G401 (cell line): ENCODE measurements at places on chromosomes 16 and 17.

GRCh38 chr17:75087182-75087557 is 584 bp upstream of the SLC16A5 start:
- DNase-seq: no peak

DNA sequence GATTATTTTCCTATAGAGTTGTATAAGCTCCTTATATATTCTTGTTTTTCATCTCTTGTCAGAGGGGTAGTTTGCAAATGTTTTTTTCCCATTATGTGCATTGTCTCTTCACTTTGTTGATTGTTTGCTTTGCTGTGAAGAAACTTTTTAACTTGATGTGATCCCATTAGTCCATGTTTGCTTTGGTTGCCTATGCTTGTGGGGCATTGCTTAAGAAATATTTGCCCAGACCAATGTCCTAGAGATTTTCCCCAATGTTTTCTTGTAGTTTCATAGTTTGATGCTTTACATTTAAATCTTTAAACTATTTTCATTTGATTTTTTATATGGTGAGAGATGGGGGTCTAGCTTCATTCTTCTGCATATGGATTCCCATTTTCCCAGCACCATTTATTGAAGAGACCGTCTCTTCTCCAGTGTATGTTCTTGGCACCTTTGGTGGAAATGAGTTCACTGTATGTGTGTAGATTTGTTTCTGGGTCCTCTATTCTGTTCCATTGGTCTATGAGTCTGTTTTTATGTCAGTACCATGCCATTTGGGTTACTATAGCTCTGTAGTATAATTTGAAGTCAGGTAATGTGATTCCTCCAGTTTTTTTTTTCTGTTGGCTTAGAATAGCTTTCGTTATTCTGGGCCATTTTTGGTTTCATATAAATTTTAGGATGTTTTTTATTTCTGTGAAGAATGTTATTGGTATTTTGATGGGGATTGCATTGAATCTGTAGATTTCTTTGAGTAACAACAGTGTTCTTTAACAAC is 165.8 kb downstream of the ABCA8 start:
- no peak for DNase-seq

- no peak for DNase-seq
These were observed 346.0 kb downstream of the PMP22 start for GRCh38 chr17:14919094-14919493.

- DNase-seq: no peak
These were observed 224.3 kb downstream of the HS3ST4 start for GRCh38 chr16:25916037-25916436.

- DNase-seq: no peak
These were observed 129.0 kb downstream of the SKAP1 start for GRCh38 chr17:48301002-48301401.

DNA sequence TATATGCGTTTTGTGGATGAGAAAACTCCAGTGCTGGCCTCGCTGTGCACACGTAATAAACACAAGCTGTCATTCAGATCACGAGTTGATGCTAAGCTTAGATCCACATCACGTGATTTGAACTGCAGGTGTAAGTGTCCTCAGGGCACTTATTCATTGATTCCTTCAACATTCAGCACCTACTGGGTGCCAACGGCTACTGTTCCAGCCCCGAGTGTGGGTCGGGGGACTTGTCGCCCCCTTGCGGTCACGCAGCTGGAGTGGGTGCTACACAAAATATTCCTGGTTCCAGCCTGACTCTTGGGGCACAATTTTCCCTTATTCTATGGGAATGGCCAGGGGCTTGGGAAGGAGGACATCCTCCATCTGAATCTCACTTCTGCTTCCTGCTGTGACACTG is 29.9 kb upstream of the GINS2 start:
- DNase-seq: no peak

GRCh38 chr17:32100971-32101631 is 41.2 kb upstream of the RHOT1 start:
- peak; percentile 54 for DNase-seq

DNA sequence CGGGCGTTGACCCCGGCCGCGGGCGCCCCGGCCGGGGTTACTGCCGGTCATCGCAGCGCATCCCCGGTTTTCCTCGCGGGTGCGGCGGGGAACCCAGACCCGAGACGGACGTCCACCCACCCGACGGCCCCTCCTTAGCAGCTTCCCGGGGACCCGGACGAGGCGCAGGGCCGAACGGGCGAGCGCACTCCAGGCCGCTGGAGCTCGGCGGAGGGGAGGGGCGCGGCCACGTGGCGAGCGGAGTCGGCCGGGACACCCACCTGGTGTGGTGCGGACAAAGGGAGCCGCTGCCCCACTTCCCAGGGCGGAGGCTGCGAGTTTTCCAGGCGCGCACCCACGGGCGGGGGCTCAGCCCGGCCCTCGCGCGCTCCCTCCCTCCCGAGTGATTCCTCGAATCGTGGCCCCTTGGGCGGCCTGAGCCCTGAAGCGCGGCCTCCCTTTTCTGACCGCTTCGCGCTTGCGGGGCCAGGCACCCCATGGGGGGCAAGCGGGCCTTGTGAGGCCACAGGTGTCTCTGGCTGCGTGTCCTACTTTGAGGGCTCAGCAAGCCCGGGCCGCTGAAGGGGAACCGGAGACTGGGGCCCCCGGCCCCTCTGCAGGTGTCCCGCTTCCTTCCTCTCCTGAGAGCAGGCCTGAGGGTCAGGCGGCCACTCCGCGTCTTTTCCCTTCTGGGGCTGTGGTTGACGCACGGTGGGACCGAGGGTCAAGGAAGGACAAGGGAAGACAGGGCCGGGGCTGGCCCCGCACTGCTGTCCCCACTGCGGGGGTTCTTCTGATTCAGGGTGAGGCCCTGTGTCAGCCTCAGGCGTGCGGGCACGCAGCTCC is 1.1 kb upstream of the FASN start:
- DNase-seq: no peak

DNA sequence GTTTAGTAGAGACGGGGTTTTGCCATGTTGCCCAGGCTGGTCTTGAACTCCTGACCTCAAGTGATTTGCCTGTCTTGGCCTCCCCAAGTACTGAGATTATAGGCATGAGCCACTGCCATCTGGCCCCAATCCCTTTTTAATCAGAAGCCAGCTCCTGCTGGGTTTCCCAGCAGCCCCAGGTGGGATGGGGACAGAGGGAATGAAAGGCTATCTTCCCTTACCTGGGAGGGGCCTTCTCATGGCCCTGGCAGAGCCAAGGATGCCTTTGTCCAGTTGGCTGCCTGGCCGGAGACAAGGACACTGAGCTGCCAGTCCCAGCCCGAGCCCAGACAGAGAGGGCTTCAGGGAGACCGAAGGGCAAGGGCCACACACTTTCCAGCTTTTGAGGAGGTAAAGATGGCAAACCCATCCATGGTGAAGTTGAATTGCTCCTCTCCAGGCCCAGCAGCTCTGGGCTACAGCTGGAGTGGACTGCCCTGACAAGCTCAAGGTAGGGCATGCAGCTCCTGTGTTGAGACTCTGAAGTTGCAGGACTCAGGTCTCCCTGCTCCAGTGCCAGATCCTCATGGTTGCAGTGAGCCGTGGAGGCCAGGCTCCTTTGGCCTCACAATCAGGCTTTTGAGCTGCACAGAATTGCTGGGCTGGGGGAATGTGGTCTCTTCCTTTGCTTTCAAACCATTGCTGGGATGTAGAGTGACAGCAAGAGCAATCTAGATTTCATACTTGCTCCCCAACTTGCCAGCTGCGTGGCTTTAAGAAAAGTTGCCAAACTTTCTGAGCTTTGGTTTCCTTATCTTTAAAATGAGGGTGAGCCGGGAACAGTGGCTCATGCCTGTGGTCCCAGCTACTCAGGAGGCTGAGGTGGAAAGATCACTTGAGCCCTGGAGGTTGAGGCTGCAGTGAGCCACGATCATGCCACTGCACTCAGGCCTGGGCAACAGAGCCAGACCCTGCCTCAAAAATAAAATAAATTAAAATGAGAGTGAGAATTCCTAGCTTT is 44.5 kb upstream of the IL34 start:
- DNase-seq: peak; percentile 60

DNA sequence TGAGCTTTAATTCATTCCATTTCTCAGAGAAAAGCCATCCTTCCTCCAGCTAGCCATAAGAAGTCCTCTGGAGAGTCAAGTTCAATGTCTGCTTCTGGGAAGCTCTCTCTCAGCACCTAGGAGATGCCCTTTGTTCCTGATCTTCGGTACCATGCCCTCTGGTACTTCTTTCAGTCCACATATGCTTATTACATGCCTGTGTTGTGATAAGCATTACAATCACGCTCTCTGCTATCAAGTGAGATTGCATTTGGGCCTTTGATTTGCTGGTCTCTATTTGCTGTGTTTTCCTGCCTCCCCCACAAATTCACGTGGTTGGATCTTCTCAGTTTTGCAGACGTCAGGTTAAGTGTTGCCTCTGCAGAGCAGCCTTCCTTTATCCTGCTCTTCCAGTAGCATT is 178.1 kb downstream of the TOX3 start:
- DNase-seq: no peak

DNA sequence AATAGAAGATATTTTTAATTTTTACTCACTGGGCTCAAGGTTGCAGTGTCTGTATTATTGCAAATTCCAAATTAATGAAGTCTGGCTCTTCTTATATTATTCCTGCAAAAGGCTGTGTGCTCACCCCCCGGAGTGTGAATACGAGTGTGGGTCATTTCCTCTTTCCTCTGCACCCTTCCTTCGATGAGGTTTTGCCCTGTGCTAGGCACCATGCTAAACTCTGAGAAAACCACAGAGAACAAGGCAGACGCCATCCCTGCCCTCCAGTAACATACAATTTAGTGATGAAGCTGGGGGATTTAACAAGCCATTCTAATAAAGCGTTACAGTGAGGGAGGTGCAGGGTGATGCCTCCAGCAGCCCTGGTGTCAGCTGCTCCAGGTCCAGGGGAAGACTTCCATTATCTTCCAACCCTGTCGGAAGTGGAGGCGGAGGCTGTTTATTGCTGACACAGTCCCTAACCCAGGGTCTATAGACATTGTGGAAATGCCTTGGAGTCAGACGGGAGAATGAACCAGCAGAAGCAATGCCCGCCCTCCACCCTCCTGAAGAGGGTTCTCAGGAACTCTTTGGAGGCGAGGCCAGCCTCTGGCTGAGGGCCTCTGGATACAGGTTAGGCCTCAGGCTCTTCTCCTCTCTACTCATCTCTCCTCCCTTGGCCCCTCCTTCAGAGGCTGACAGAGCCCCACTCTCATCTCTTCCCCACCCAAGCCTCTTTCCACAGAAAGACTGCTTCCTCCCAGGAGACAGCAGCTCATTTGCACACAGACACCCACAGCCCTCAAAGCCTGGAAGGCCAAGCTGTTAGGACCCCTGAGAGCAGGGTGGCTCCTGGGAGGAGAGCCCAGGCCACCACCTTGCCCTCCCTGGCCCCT is 2.0 kb upstream of the ACE start:
- DNase-seq: no peak

- DNase-seq: no peak
These were observed 3.3 kb downstream of the PGS1 start for GRCh38 chr17:78381601-78382232.

GRCh38 chr17:38336838-38337237 is 6.9 kb downstream of the GPR179 start:
- peak; percentile 57 for DNase-seq

DNA sequence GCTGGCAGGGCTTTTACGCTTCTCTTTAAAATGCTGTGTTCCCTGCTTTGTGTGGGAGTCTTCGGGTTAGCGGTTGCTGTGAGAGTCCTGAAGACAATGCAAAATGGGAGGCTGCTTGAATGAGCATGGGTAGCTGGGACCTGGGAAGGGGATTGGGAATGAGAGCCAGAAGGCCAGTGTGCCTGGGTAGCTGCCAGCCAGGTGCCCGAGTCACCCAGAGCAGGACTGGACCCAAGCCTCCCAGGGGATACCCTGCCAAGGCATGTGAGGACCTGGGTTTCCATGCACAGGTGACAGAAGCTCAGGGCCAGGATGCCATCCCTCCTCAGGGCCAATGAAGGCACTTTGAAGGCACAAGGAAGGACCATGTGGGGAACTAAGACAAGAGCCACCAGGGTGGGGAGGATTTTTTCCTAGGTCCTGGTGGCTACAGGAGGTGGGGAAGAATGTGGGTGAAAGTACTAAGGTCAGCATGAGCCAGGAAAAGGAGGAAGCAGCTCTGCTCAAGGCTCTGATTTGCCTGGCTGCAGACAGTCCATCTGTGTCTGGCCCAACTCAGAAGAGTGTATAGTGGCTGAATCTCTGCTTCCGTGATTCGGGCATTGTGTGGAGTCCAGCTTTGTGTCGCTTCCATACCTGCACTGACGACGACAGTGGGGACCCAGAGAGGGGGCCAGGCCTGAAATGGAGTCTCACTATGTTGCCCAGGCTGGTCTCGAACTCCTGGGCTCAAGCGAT is 20.5 kb downstream of the TMEM94 start:
- DNase-seq: no peak

DNA sequence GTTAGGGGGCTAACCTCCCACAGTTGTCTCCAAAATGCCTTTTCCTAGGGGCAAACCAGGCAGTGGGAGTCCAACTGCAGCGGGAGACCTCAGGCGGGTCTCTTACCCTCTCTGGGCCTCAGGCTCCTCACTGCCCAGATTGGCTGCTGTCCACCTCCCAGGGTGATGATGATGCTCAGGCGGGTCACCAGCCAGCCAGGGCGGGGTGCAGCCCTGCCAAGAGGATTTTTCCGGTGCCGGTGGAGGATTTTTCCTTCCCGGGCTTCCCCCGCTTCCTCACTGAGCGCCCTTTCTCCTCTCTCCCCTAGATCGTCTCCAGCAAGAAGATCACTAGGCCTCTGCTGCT is 22.8 kb downstream of the CPNE2 start:
- DNase-seq: no peak

DNA sequence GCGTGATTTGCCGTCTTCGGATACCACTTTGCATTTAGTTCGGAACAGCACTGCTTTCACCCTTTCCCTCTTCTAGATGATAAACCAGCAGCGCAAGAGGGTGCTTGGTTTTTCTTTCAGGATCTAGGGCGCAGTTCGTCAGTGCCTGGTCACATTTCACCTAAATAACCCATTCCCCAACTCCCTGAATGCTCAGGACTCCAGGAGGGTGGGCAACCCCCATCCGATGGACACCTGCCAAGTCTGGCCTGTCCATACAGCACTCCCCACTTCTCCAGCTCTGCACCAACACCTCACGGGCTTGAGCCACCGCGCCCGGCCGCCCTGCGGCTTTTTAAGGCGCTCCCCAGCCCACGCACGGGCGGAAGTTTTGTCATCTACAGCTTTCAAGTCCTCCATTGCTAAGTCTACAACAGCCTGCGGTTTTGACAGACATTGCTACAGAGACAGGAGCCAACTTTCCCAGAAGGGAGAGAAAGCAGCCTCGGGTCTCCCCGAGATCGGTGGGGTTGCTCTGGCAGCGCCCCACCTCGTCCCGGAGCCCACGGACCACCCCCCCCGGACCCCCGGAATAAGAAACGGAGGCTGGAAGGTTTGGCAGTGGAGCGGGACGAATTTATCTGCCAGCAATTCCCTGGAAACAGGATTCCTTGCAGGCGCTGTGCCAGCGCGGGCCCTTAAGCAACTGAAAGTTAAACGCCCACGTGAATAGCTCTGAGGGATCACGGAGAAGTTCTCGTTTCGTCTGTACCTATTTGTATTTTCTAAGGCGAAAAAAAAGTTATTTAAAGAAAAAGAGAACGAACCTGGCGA is 38.6 kb upstream of the SLFN13 start:
- DNase-seq: no peak
